ENCODE measurements at places on chromosomes 4 and X.
A peak's percentile ranks its signal among the peaks of the same experiment; 100 is the strongest.

GRCh38 chrX:101986586-101986985, 54.8 kb upstream of the ZMAT1 start:
- DNase-seq, result no peak

DNA sequence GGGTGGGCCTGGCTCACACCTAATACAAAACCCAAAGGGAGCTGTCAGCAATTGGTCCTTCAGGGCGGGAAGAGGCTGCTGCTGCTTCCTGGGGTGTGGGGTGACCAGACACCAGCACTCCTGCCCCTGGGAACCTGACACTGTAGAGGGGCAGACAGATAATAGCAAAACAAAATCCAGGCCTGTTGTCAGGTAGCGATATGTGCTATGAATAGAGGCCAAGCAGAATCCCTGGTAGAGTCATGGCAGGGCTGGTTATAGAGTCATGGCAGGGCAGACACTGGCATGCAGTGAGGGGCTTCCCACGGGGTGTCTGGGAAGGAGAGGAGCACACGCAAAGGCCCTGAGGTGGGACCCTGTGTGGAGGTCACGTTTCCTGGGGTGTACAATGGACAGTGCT, 79.6 kb upstream of the PSAPL1 start:
- DNase-seq, result no peak

- no peak for DNase-seq
Measured at GRCh38 chr4:107215222-107215621, 179.1 kb upstream of the DKK2 start.

DNA sequence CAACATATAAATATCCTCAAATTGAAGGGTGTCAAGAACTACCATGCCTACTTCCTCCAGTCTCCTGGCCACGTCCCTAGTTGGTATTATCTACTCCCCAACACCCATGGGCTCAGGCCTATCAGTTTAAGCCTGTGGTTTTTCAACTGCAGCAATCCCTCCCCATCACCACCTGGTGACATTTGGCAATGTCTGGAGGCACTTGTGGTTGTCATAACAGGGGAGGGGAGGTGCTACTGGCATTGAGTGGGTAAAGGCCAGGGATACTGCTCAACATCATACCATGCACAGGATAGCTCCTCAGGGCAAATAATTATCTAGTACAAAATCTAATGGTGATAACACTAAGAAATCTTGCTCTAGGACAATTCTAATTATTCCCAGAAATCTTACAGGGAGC, 95.3 kb downstream of the COMMD8 start:
- no peak for DNase-seq

DNA sequence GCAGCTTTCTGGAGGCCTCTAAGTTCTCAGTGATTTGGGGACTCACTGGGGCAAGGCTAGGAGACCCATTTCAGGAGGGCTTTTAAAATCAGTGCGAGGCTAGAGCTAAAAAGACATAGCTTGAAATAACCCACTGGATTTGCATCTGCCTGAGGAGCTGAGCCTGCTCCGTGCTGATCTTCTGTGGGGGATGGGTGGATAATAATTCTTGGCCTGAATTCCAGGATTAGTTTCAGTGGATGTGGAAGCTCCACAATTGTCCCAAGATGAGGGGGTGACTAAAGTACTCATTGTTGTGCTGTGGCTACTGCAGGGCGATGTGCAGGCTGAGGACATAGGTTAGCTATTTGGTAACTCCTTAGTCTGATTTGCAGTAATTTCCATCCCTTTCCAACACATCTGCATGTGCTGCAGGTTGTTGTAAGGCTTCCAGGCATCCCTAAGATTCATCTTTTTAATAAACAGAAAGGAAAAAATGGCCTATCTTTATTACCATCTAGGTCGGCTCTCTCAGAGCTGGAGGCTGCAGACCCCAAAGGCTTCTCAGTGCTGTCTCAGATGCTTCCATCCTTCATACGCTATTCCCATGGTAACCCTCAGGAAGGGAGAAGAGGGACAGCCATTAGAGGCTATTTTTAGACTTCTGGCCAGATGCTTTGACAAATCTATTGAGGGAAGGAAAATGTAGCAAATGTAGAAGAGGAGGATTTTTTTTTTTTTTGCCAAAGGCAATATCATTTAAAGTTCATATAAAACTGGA, 63.4 kb downstream of the GRXCR1 start:
- no peak for DNase-seq

GRCh38 chrX:16629909-16630308, 20.0 kb upstream of the S100G start:
- peak; percentile 21 for DNase-seq

GRCh38 chrX:68901519-68901918, 72.7 kb downstream of the EFNB1 start:
- no peak for DNase-seq

GRCh38 chrX:40169193-40170101, 71.7 kb upstream of the BCOR start:
- peak; percentile 83 for DNase-seq

- no peak for DNase-seq
Measured at GRCh38 chr4:130099105-130099504, 1003.2 kb downstream of the C4orf33 start.

GRCh38 chr4:30822911-30823551, 102.9 kb downstream of the PCDH7 start:
- no peak for DNase-seq

- DNase-seq, result no peak
Measured at GRCh38 chr4:71584585-71584984, 199.3 kb downstream of the GC start.

- DNase-seq, result no peak
Measured at GRCh38 chr4:152098365-152099060, 337.7 kb upstream of the GATB start.

GRCh38 chr4:4330794-4331193, 40.7 kb downstream of the ZBTB49 start:
- DNase-seq, result no peak

Data from SK-N-SH (cell line).